ENCODE measurements at places on chromosomes 2 and 18. TPM values are rescaled to one million over a fixed set of nuclear protein-coding genes. Genes with fewer than 3 reads are reported as not detected.
A peak's percentile ranks its signal among the peaks of the same experiment; 100 is the strongest.

The RNF25 gene
- total RNA-seq: 16.0 TPM

The FHOD3 gene
- 228 TPM for total RNA-seq

The IL1R2 gene
- not detected for total RNA-seq

The ALPP gene
- total RNA-seq: not detected

The MYCN gene
- total RNA-seq: 0.37 TPM

The RESP18 gene
- not detected for total RNA-seq

The POTEJ gene
- not detected for total RNA-seq

DNA sequence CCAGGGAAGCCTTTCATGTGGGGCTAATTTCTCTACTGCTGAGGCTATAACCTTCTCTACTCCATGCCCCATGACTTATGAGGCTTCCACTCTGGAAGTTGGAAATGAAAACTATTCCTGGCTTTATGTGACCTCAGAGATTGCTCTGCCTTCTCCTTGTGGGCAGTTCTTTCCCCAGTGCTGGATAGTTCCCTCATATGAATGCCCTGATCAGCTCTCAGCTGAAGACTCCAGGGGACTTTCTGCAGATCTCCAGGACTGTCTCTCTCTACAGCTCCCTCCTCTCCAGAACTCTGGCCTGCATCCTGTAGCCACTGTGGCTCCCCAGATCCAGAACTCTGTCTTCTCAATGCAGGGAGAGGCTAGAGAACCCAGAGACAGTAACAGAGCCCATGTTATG, 235.1 kb downstream of the SEPTIN10 start:
- DNase-seq: no peak

GRCh38 chr2:236454076-236454475, 115.5 kb upstream of the ACKR3 start:
- no peak for DNase-seq

GRCh38 chr2:10129490-10129889, 7.0 kb downstream of the RRM2 start:
- DNase-seq: no peak

DNA sequence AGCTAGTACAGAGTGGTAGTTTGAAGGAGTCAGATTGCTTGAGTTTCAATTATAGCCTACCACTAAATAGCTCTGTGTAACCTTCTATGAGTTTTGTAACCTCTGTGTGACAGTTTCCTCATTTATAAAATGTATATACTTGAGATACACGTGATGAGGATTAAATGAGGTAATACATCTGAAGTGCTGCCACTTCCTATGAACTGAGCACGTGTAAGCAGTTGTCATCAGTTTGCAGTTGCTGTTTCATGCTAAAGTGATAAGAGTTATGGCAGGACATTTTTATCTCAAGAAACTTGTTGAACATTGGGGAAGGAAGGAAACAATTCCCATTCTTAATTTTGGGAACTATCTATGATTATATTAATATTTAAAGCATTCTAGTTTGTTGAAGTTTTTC, 38.5 kb downstream of the CARF start:
- DNase-seq: no peak

- no peak for DNase-seq
Measured at GRCh38 chr2:84450288-84451227, 8.5 kb downstream of the SUCLG1 start.

GRCh38 chr2:240955306-240956170, 42.9 kb upstream of the SNED1 start:
- DNase-seq: no peak

DNA sequence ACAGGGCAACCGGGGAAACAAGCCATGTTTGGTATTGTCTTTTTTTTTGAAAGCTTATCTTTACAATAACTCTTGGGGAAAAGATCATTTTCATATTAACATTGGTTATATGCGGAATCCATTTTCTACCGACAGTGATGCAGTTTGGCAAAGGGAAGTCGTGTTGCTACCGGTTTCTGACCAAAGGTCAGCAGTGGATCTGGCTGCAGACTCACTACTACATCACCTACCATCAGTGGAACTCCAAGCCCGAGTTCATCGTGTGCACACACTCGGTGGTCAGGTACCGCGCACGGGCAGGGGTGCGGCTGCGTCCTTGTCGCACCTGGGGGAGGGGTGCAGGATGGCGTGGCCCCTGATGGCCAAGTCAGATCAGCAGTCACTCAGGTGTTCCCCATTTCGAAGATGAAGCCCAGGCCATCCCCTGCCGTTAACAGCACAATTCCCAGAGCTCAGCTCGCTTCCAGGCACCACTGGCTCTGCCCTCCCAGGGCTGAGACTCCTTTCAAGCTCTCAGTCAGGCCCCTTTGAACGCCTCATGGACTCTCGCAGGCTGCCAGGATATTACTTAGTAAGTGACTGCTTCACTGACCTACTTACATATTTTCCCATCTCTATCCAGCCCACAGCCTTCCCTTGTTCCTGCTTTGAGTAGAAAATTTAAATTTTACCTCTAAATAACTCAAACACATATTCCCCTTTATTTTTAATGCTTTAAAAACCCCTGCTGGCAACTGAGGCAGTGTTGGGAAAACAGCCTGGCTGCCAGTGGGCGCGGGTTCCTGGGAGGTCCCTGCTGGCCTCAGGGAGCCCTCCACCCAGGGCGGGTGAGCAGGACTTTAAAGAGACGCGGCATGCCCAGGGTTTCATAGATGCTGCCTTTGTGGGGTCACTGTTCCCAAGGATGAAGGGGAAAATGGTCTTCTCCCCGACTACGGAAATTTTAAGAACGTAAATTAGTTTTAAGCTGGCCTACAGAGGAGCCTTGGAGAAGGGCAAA, 33.6 kb upstream of the RPL31 start:
- DNase-seq: no peak

DNA sequence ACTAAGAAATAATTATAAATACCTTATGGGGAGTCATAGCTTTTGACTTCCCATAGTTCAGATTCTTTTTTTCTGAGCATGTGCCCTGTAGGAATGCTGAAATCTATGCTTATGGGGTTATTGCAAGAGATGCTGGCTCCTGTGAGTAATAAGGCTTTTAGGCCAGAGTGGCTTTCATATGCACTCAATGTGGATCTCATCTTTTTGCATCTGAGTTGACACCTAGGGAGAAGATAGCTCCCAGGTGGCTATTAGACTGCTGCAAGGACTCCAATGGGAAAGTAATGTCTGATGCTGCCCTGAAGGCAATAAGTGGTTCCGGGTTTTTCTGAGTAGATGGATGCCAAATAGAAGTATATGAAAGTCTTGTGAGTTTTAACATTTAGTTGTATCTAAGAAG, 21.0 kb downstream of the DNAH6 start:
- DNase-seq: no peak

- no peak for DNase-seq
Measured at GRCh38 chr2:219739866-219740440, 112.5 kb downstream of the SLC4A3 start.

DNA sequence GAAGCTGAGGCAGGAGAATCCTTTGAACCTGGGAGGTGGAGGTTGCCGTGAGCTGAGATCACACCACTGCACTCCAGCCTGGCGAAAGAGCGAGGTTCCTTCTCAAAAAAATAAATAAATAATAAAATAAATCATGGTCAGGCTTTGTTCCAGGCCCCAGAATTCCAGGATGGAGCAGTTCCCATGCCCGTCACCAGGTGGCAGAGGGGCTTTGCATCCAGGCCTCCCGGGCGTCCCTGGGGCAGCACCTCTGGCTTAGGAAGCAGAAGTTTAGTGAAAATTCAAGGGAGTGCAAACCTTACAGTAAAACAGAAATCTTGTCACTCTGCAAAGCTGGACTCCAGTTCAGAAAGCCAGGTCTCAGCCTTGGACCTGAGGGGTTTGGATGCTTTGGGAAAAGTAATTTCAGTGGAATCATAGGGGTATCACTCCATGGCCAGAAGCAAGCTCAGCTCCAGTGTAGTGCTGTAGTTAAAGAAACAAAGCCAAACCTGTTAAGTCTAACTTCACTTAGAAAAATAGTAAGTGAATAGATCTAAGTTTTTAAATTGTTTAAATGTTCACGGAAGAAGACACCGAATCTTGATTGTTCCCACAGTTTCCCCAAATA, 512.7 kb downstream of the CMPK2 start:
- DNase-seq: peak; percentile 26

All from heart left ventricle (tissue), 16 donors.